Colonic mucosa (tissue), 4 donors: ENCODE measurements at places on chromosomes 6 and 20. TPM values are rescaled to one million over a fixed set of nuclear protein-coding genes. Genes with fewer than 3 reads are reported as not detected.

The COL11A2 gene
- total RNA-seq, result 0.44 TPM

The CHD6 gene
- 27.2 TPM for total RNA-seq

The PGK2 gene
- not detected for total RNA-seq

DNA sequence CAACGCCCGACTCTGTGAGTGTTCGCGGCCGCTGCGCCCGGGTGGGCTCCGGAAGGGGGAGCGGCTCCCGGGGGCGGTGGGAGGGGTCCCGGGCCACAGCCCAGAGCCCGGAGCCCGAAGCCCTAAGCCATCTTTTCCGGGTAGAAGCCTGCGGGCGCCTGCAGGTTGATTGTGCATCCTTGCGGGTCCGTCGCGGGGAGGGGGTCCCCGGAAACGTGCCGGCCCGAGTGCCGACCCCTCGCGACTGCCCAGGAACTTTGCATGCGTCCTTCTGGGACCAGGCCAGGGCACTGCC lies 413 bp downstream of the PTPRA start:
- DNase-seq, result peak; percentile 55
- H3K4me1 ChIP-seq, result no peaks in the 10 kb centered on the region
- H3K36me3 ChIP-seq, result no peaks in the 10 kb centered on the region
- peak overlapping the region; percentile 82 for H3K4me3 ChIP-seq
- peak overlapping the region; percentile 68 for H3K27ac ChIP-seq

GRCh38 chr6:124254941-124255685 lies 451.4 kb downstream of the NKAIN2 start:
- H3K27me3 ChIP-seq, result no peaks in the 10 kb centered on the region
- H3K36me3 ChIP-seq, result no peaks in the 10 kb centered on the region
- H3K4me3 ChIP-seq, result no peak overlapping the region
- no peaks in the 10 kb centered on the region for H3K4me1 ChIP-seq

- no peak overlapping the region for H3K27ac ChIP-seq
- no peaks in the 10 kb centered on the region for H3K36me3 ChIP-seq
- peak; percentile 36 for DNase-seq
- no peaks in the 10 kb centered on the region for H3K27me3 ChIP-seq
- H3K4me3 ChIP-seq, result peak overlapping the region; percentile 10
- H3K4me1 ChIP-seq, result no peaks in the 10 kb centered on the region
Observed at GRCh38 chr6:33975661-33976436, 170.0 kb downstream of the GRM4 start.

GRCh38 chr6:28712982-28713381 lies 187.3 kb downstream of the GPX5 start:
- H3K36me3 ChIP-seq, result no peaks in the 10 kb centered on the region
- no peak for DNase-seq
- H3K4me3 ChIP-seq, result no peak overlapping the region
- H3K27ac ChIP-seq, result no peak overlapping the region
- no peaks in the 10 kb centered on the region for H3K27me3 ChIP-seq

DNA sequence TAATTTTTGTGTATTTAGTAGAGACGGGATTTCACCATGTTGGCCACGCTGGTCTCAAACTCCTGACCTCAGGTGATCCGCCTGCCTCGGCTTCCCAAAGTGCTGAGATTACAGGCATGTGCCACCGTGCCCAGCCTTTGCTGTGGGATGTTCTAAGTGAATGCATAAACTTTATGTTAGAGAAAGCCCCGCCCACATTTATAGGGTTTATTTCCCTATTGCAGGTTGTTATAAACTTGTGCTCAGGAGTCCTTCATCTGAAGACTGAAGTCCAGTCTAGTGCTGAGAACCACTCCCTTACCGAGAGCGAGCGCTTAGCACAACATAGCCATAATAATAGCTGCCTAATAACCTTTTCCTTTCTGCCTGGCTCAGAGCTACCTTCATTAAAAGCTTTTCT lies 75.4 kb upstream of the ZNF217 start:
- no peak overlapping the region for H3K4me3 ChIP-seq
- no peaks in the 10 kb centered on the region for H3K36me3 ChIP-seq
- H3K4me1 ChIP-seq, result peaks cover 3% of the 10 kb centered on the region
- H3K27me3 ChIP-seq, result no peaks in the 10 kb centered on the region
- peak overlapping the region; percentile 67 for H3K27ac ChIP-seq
- DNase-seq, result peak; percentile 86

DNA sequence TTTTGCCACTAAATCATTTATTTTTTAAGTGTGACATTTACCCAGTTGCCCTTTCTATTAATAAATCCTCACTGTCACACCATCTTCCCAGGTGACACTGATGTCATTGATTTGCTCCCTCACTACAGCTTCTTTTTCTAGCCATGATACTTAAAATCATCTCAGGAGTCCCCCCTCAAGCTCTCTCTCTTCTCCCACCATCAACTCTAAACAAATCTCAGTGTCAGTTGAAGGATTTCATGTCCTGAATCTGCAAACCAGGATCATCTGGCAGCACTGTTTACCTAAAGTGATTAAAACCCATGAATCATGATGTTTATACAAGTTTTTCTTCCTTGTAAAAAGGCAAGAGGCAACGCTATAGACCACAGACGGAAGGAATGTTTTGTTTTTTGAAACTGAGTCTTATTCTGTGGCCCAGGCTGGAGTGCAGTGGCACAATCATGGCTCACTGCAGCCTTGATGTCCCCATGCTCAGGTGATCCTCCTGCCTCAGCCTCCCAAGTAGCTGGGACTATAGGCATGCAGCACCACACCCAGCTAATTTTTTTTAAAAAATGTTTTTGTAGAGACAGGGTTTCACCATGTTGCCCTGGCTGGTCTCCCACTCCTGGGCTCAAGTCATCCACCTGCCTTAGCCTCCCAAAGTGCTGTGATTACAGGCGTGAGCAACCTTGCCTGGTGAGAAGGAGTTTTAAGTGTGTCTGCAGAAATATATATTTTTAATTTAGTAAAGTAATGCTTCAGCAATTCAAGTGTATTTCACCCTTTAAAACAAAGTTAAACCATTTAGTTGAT lies 30.1 kb upstream of the SH3BGRL2 start:
- peak overlapping the region; percentile 69 for H3K27ac ChIP-seq
- H3K27me3 ChIP-seq, result no peaks in the 10 kb centered on the region
- DNase-seq, result no peak

GRCh38 chr6:69783108-69783507 lies 13.7 kb downstream of the LMBRD1 start:
- H3K4me1 ChIP-seq, result peaks cover 4% of the 10 kb centered on the region
- DNase-seq, result no peak
- H3K36me3 ChIP-seq, result no peaks in the 10 kb centered on the region
- no peak overlapping the region for H3K27ac ChIP-seq
- no peaks in the 10 kb centered on the region for H3K27me3 ChIP-seq
